ENCODE measurements at places on chromosomes 7 and 10. TPM values are rescaled to one million over a fixed set of nuclear protein-coding genes. Genes with fewer than 3 reads are reported as not detected.

The DOCK1 gene
- 17.4 TPM for total RNA-seq

The GBX1 gene
- not detected for total RNA-seq

The TFPI2 gene
- total RNA-seq: 267 TPM

The CPA2 gene
- not detected for total RNA-seq

The PRKCQ gene
- total RNA-seq: not detected

The ZDHHC16 gene
- 51.7 TPM for total RNA-seq

The TSPAN13 gene
- total RNA-seq: 5.5 TPM

The FKBP14 gene
- total RNA-seq: 31.1 TPM

The PIP gene
- total RNA-seq: not detected

The SPAG6 gene
- not detected for total RNA-seq

The TPK1 gene
- 2.7 TPM for total RNA-seq

The CD36 gene
- total RNA-seq: 6.5 TPM

The CDH23 gene
- not detected for total RNA-seq

The PRSS37 gene
- not detected for total RNA-seq

The FEZF1 gene
- total RNA-seq: not detected

The FGFBP3 gene
- total RNA-seq: 0.12 TPM

The RADIL gene
- not detected for total RNA-seq

The PLPP4 gene
- 16.4 TPM for total RNA-seq

The SFTPD gene
- not detected for total RNA-seq

The ACSM6 gene
- not detected for total RNA-seq

The SKIDA1 gene
- 0.48 TPM for total RNA-seq

The TBATA gene
- total RNA-seq: not detected

The LGI1 gene
- total RNA-seq: not detected

The AKR1B15 gene
- 2.6 TPM for total RNA-seq

The GARIN1A gene
- 0.48 TPM for total RNA-seq

The ZNF33A gene
- total RNA-seq: 7.3 TPM

The HABP2 gene
- total RNA-seq: not detected

The SPDYE5 gene
- total RNA-seq: not detected

The FAM131B gene
- not detected for total RNA-seq

The NUDT1 gene
- total RNA-seq: 131 TPM

The GATA3 gene
- total RNA-seq: 2.5 TPM

The ATP6V0A4 gene
- total RNA-seq: not detected

The ASB10 gene
- not detected for total RNA-seq

The PKD2L1 gene
- total RNA-seq: not detected

The GPR85 gene
- total RNA-seq: 4.2 TPM

The GPR26 gene
- total RNA-seq: under 0.01 TPM

The NXPH1 gene
- not detected for total RNA-seq

The C10orf62 gene
- total RNA-seq: not detected

The LRRD1 gene
- not detected for total RNA-seq

The VAX1 gene
- total RNA-seq: not detected

The TMEM26 gene
- 1.2 TPM for total RNA-seq

The BAMBI gene
- 39.1 TPM for total RNA-seq

The CRHR2 gene
- total RNA-seq: not detected

The PDGFA gene
- 54.1 TPM for total RNA-seq

The NEUROD6 gene
- total RNA-seq: not detected

The TMEM178B gene
- 4.1 TPM for total RNA-seq

The CTAGE8 gene
- total RNA-seq: 0.39 TPM

All from RPMI7951 (cell line).